ENCODE measurements at places on chromosomes 6 and 20.

DNA sequence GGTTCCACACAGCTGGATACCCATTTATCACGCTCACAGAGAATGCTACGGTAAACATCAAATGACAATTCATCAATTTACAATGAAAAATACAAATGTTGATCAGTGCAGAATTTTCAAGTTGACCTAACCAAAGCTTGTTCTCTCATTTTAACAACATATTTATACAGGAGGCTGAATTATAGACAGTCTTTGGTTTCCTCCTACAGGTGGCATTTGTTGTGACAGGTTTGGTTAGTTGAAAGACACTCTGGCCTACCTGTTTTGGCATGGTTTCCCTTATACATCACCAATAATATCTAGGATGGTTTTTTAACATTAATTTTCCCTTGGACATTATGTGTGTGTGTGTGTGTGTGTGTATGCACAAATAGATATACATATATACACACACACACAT is 642.5 kb upstream of the MMS22L start:
- DNase-seq: no peak

GRCh38 chr6:92380803-92381601 is 1038.4 kb downstream of the EPHA7 start:
- no peak for DNase-seq

GRCh38 chr6:4224067-4224978 is 88.9 kb upstream of the ECI2 start:
- peak; percentile 36 for DNase-seq

GRCh38 chr6:87336367-87336766 is 7.3 kb upstream of the GJB7 start:
- DNase-seq: no peak

DNA sequence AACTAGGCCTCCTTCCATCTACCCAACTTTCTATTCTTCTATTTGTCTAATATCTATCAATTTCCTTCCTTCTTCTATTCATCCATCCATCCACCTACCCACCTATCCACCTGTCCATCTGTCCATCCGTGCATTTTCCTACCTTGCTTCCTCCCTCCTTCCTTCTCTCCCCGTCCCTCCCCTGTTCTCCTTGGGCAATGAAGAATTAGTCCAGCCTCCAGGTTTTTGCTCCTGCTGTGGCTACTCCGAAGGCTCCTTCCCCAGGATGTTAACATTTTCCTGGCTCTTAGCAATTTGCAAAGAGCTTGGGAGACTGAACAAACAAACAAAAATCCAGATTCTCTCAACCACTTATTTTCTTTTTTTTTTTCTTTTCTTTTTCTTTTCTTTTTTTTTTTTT is 81.6 kb downstream of the KCNB1 start:
- DNase-seq: peak; percentile 81

- DNase-seq: no peak
Measured at GRCh38 chr6:13581700-13582229, 7.4 kb downstream of the SIRT5 start.

- no peak for DNase-seq
Measured at GRCh38 chr6:36728289-36729160, 30.9 kb downstream of the RAB44 start.

- DNase-seq: no peak
Measured at GRCh38 chr6:117601811-117602150, 530 bp downstream of the GOPC start.

GRCh38 chr20:41998539-41999341 is 380.6 kb upstream of the CHD6 start:
- DNase-seq: no peak

DNA sequence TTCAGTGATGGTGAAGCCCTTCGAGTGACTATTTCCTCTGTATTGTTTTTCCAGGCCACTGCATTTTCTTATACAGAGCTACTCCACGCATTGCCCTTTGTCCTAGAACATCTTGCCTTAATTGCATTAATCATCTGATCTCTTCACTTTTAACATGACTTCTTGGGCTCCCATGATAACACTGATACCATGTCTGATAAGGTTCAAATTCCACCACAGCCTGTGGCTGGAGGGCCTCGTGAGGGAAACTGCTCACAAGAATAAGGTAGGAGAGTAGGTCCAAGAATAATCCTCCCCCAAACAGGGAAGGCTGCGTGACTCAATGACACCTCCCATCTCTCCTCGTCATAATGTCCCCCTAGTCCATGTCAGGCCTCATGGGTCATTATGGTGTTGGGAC is 165.5 kb upstream of the ECI2 start:
- no peak for DNase-seq

GRCh38 chr20:32481311-32482142 is 103.6 kb downstream of the NOL4L start:
- DNase-seq: no peak

GRCh38 chr6:89122625-89123024 is 4.8 kb upstream of the SRSF12 start:
- peak; percentile 61 for DNase-seq

DNA sequence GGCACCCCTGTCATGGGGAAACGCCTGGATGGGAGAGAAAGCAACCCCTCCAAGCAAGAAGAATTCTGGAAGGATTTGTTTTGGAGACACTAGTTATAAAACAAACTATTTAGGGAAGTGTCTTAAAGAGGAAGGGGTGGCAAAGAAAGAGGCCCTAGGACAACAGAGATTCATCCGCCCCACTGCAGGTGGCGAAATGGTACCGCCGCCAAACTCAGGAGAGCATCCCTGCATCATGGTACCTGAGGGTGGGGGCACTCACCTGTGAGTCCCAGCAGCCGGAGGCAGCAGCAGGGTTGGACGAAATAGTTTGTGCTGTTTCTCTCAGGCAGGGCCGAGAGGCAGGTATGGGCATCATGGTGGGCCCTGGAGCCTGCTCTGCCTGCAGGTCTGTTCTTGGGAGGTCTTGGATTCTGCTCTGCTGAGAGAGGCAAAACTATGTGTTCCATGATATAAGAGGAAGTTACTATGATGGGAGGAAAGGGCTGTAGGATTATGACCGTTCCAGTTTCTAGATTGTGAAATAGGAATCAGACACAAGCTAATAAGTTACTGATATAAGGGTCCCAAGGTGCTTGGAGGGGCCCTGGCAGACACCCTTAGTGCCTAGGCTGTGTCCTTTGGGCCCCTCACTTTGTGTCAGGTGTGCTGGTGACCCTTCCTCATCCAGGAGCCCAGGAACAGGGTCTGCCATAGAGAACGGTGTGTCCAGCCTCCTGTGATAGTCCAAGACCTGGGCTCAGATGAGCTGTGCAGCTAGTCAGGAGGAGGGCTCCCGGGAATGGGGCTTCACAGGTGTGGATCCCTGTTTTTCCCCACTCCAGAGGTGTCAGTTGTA is 20.4 kb downstream of the SIRPD start:
- no peak for DNase-seq

DNA sequence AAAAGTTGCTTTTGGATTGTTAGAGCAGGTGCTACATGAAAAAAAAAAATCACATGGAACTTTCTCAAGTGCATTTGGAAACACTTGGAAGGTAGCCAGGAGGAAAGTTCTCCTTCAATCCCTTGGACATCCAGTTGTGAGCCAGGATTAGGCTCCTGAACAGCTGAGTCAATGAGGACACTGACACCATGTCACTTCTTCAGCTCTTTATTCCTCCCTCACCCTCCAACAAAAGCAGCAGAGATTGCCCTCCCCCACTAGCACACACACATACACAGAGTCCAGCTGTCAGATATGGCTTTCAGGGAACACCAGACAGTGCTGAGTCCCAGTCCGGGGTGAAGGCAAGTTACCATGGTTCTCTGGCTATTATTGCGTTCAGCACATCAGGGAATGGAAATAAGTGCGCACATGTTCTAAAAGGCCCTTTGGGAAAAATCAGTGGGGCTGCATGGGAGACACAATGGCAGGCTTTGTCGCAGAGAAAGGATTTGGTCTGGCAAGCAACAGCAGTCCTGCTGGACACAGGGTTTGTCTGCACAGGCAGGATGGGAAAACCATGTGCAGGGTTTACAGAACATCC is 124.7 kb upstream of the MARCKS start:
- DNase-seq: peak; percentile 38

- DNase-seq: peak; percentile 24
Measured at GRCh38 chr6:87183687-87184086, 28.3 kb downstream of the ZNF292 start.

DNA sequence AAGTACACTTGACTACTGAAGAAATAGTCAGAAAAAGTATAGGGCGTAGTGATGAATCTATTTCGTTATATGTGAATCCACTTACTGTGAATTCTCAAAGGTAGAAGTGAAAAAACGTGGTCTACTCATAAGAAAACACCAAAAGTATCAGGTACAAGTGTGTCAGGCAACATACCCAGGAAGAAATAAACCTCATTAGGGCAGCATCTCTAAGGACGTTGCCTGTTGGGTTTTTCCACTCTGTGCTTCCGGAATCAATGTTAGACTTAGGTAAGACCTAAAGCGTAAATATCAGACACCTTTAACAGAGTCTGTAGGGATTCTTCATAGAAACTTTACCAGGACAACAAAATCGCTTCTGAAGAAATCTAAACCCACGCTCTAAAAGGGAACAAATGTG is 607.2 kb upstream of the EPHA7 start:
- DNase-seq: no peak

GRCh38 chr6:46378161-46378881 is 112.9 kb downstream of the RCAN2 start:
- DNase-seq: no peak

DNA sequence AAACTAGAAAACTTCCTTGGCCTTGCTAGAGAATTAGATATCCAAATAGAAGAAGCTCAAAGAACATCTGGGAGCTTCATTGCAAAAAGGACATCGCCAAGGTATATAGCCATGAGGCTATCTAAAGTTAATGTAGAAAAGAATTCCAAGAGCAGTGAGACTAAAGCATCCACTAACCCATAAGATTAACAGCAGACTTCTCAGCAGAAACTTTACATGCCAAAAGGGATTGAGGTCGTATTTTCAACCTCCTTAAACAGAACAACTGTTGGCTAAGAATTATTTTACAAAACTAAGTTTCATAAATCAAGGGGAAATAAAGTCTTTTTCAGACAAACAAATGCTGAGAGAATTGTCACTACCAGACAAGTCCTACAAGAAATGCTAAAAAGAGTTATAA is 149.1 kb upstream of the COL21A1 start:
- DNase-seq: no peak

DNA sequence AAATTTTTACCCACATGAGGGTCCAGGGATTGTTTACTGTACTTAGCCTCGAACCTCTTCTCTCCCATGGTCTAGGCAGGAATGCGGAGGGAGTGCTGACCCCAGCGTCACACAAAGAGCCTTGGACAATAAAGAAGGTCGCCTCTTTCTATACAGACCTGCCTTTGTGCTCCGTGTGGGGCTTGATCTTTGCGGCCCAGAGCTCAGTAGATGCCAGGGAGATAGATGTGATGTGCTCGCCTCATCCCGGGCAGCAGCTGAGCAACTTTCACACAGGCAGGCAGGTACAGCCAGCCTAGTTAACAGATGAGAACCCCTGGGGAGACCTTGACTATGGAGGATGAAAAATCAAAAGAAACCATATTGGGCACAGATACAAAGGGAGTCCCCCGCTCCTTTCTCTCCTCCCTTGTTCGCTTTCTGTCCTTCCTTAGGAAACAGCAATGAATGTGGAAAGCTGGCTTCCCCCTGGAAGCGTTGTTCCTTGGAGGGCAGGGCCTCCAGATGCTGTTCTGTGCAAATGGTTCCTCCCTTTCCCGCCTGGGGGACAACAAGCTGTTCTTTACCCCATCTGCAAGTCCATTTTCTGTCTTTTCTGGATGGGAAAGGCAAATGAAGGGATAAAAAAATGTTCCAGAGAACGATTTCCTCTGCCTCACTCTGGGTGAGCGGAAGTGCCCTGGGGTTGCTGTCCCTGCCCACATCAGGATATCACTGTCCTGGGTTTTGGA is 128.3 kb downstream of the OLIG3 start:
- DNase-seq: no peak

DNA sequence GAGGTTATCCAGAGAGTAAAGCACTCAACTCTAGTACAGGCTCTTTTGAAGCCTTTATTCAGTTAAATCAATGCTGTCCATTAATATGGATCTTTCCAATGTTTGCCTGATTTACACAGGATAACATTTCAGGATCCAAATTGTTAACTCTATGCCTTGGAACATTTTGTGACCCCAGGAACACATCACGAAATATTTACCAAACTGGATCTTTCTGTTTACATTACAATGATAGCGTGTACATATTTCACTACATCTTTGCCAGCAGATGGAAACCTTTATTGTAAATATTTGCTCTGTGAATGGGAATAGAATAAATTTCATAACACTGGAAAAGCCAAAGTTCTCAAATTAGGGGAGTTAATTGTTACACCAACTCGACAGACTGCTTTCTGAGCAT is 23.5 kb downstream of the BPIFA2 start:
- DNase-seq: no peak

GRCh38 chr6:30769088-30769852 is 24.9 kb upstream of the IER3 start:
- DNase-seq: peak; percentile 97

DNA sequence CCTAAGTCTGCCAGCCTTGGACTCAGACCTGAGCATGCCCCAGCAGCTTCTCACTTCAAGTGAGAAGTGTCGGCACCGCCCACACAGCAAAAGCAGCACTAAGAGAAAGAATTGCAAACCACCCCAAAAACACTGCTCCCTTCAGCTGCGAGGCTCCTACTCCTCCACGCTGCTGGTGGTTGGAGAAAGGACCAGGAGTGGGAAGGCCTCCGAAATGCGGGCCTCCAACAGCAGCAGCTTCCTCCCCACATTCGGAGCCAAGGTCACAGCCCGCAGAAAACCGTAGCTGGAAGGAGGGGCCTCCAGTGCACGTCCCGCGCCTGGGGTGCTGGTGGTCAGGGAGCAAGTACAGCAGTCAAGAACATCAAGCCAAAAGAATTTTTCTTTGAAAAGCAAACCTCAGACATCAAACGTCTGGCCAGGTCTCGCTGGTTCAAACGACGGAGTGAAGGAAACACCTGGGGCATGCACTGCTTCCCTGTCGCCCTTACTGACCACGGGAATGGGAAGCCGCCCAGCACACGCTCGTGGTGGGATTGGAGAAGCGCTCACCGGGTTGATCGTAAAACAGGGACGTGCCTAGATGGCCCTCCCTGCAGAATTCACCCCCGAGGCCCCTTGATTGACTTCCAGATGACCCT is 185.6 kb upstream of the CST7 start:
- no peak for DNase-seq

GRCh38 chr6:167761794-167762258 is 64.9 kb upstream of the AFDN start:
- DNase-seq: no peak

DNA sequence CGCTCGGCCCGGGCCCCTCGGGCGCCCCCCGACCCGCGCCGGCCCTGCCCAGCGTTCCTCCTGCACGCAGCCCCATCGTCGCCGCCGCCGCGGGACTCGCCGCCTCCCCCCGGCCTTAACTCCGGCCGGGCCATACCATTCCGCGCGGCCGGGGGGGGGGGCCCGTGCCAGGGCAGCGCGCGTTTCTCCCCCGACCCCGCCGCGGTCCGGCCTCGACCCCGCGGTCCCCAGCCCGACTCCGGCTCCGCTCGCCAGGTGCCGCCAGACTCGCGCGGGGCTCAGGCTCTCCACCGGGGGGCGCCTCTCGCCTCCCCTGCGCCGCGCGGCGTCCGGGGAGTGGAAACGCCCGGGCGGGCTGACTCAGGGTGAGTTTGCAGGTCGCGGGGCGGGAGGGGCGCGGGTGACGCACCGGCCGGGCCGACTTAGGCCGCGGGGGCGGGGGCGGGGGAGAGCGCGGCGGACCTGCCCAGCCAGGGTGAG is at the start of gene SRXN1:
Gene SRXN1 (minus strand): TSS at position 91 of the 480 bp plus-strand sequence. CDS start 15 bp downstream, at position 76.
- DNase-seq: peak; percentile 97

- DNase-seq: no peak
Measured at GRCh38 chr6:46203391-46204177, 32.8 kb upstream of the ENPP5 start.
